Naive thymus-derived CD4-positive, alpha-beta T cell (primary cell): ENCODE measurements at places on chromosomes 3 and 15. TPM values are rescaled to one million over a fixed set of nuclear protein-coding genes. Genes with fewer than 3 reads are reported as not detected.

DNA sequence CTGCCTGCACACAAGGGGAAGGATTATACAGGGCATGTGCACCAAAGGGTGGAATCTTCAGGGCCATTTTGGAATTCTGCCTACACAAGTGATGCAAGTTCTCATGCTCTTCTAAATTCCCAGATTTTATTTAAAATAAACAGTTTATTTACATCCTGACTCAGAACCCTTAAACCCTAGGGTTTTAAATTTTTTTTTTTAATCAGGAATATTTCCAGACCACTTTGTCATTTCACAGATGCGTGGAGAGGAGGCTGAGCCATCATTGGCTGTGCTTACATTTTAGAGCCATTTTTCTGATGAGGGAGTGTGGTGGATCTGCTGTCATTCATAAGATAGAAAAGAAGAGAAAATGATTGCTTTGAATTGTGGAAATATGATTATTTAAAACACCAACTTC lies 65.2 kb upstream of the MNS1 start:
- DNase-seq, result no peak

CELF6 gene
- 0.10 TPM for polyA plus RNA-seq

DNA sequence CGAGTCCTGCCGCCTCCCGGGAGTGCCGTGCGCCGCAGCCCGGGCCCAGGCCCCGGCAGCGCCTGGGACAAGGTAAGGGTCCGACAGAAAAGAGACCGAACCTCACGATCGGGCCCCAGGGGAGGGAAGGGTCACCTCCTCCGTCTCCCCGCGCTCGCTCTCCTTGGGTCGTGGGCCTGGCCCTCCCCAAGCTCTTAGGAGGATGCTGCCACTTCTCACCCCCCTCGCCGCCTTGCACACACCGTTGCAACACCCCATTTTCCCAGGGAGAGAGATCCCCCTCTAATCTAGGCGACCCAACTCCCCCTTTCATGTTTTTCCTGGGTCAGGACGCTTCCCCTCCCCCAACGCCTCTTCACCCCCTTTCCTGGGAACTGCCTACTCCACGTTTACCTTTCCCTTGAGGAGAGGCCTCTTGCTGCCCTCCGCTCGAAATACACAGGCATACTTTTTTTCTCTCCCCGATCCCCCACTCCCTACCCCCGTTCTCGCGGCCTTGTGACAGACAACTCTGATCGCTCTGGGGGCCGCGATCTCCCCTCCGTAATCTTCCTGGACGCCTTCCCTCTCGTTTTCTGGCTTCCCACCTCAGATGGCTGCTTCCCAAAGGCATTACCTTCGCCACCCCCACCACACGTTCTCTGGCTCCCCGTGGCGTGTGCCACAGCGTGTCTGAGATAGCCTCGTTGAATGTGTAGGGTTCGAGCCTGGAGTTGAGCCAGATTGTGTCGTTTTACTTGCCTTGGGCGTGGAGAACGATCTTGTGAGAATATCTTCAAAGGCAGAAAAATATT lies 688 bp downstream of the SETD5 start:
- no peak for DNase-seq

FBXW12 gene
- not detected for polyA plus RNA-seq

CRYGS gene
- 0.26 TPM for polyA plus RNA-seq

DNA sequence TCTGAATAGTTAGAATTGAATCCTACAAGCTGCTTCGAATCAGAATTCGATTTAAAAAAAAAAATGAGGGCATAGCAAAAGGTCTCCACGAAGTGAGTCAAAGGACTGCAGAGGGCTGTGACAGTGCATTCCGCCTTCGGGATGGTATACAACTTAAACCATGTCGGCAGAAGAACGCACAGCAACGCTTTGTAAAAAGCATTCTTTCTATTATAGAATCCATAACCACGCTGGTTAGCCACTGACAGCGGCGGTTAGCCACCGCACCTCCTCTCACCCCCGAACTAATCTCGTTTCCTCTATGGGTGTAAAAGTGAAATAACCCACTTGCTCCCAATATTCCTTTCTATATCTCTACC lies 664 bp upstream of the PIK3CA start:
- no peak for DNase-seq

GRCh38 chr3:24682141-24682547 lies 187.5 kb upstream of the THRB start:
- no peak for DNase-seq

ZCWPW2 gene
- polyA plus RNA-seq, result 0.78 TPM

- no peak for DNase-seq
Measured at GRCh38 chr3:1578124-1578806, 485.4 kb downstream of the CNTN6 start.

- DNase-seq, result no peak
Measured at GRCh38 chr15:90209591-90209990, 8.5 kb downstream of the SEMA4B start.

DNA sequence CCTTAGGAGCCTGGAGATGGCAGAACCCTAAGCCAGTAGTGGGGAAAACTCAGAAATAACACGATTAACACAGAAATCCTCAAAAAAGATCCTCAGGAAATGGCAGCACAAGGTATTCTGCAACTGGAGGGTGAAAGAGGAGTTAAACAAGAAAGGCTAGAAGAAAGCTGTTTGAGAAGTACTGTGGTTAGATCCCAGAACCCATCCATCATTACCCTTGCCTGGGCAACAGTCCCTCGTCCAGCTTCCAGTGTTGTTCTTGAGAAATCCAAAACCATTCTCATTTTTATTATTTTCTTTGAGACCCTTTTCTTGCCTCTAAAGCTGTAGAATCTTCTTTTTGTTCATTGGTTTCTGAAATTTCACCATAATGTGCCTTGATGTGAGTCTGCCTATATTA lies 2.7 kb upstream of the CDCP1 start:
- DNase-seq, result no peak

GRCh38 chr3:162492446-162493081 lies 996.0 kb downstream of the OTOL1 start:
- no peak for DNase-seq

GRCh38 chr15:62153228-62153627 lies 11.9 kb downstream of the C2CD4B start:
- DNase-seq, result no peak

CHRNA5 gene
- polyA plus RNA-seq, result 0.12 TPM

GRCh38 chr15:87722941-87723691 lies 533.4 kb downstream of the NTRK3 start:
- DNase-seq, result no peak

GRCh38 chr3:127211118-127212060 lies 18.5 kb downstream of the PRR23E start:
- DNase-seq, result no peak

- DNase-seq, result no peak
Measured at GRCh38 chr3:55579496-55579895, 92.4 kb upstream of the WNT5A start.

PARP15 gene
- 3.2 TPM for polyA plus RNA-seq

SPSB4 gene
- polyA plus RNA-seq, result not detected

DNA sequence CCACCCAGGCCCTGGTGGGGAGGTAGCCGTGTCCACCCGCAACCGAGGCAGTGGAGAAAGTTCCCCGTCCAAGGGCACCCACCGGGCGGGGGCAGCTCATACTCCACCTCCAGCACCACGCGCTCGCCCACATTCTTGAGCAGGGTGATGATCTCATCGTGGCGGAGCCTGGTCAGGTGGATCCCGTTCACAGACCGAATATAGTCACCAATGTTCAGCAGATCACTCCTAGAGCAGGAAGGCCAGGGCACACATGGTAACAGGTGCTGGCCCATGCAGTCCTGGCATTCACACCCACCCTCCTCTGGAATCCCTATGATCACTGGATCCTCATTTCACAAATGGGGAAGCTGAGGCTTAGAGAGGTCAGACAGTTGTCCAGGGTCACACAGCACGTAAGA lies 15.8 kb downstream of the GRIP2 start:
- no peak for DNase-seq

ZDHHC23 gene
- 0.47 TPM for polyA plus RNA-seq

GRCh38 chr3:43883729-43884396 lies 193.1 kb downstream of the ABHD5 start:
- no peak for DNase-seq
